AG04449 (cell line): ENCODE measurements at places on chromosomes 16 and 17.
A peak's percentile ranks its signal among the peaks of the same experiment; 100 is the strongest.

GRCh38 chr17:77770331-77771105, 188.0 kb upstream of the TNRC6C start:
- DNase-seq: peak; percentile 26

GRCh38 chr16:30921748-30922419, 1.5 kb upstream of the FBXL19 start:
- DNase-seq: peak; percentile 45

- peak; percentile 17 for DNase-seq
These were observed 74.0 kb downstream of the TANC2 start for GRCh38 chr17:63039899-63040602.

GRCh38 chr16:80125677-80126076, 415.1 kb upstream of the DYNLRB2 start:
- DNase-seq: no peak

- no peak for DNase-seq
These were observed 111.0 kb upstream of the TNRC6C start for GRCh38 chr17:77847221-77848085.

DNA sequence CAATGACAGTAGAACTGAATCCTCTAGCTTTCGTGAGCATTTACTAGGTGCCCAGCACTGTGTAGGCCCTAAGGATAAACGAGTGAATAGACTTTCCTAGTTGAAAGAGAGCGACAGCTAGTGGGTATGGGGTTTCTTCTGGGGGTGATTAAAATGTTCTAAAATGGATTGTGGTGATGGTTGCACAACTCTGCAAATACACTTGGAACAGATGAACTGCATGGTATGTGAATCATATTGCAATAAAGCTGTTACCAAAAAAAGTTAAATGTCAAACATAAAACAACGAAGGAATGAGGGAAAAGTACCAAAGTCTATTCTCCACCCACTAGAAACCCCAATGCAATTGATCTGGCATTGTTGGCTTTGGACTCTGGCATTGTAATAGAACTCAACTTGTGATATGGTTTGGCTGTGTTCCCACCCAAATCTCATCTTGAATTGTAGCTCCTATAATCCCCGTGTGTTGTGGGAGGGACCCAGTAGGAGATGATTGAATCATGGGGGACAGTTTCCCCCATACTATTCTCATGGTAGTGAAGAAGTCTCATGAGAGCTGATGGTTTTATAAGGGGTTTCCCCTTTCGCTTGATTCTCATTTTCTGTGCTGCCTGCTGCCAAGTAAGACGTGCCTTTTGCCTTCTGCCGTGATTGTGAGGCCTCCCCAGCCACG, 70.5 kb downstream of the MARF1 start:
- peak; percentile 33 for DNase-seq

DNA sequence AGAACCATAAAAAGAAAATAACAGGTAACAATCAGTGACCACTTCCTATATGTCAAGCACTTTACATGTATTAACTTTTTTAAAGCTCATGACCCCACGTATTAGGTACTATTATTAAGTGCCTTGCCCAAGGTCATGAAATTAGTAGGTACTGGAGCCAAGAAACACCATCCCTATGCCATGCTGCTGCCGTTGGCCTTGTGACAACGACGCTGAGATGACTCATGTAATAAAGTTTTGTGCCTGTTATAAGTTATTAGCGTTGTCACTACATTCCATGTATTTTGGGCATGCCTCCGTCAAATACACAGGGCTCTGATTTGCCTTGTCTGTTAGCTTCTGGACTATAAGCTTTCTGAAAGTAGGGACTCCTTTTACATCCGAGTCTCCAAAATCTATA, 1.4 kb downstream of the BBS2 start:
- DNase-seq: no peak

GRCh38 chr17:77184474-77184873, 43.7 kb downstream of the SEC14L1 start:
- no peak for DNase-seq

- DNase-seq: no peak
These were observed 4.5 kb downstream of the ARHGAP27 start for GRCh38 chr17:45428050-45428617.

- no peak for DNase-seq
These were observed 259.4 kb upstream of the AXIN2 start for GRCh38 chr17:65820811-65821210.

DNA sequence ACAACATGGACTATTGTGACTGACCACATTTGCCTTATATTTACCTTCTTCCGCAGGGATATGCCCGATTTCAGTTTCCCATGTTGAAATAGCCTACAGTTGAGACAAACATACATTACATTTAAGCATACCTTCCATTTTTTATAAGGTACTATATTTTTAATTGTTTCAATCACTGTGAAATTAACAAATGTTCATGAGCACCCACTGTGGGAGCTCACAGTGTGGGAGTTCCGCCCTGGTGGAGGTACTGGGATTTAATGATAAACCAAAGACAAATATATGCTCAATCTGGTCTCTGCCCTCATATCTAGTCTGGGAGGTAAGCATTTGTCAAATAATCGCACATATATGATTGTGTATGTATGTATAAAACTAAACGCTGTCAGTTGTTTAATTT, 15.8 kb upstream of the TOX3 start:
- no peak for DNase-seq

GRCh38 chr16:73020409-73020884, 27.5 kb downstream of the ZFHX3 start:
- DNase-seq: peak; percentile 60

GRCh38 chr16:47713225-47713595, 252.1 kb downstream of the PHKB start:
- peak; percentile 5 for DNase-seq

- DNase-seq: peak; percentile 40
These were observed 111.0 kb downstream of the N4BP1 start for GRCh38 chr16:48498769-48499631.

DNA sequence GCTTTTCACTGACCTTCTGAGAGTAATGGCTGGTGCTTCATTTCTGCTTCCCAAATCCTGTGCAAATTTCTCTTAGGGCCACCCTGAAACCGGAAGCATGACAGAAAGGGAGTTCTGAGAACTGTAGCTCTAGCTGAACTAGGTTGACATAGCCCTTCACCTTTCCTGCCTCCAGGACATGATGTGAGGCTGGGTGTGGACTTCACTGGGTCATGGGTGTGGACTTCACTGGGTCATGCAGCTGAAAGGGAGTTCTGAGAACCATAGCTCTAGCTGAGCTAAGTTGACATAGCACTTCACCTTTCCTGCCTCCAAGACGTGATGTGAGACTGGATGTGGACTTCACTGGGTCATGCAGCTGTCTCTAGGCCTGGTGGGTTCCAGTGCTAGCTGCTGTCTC, 54.3 kb upstream of the NLRP1 start:
- no peak for DNase-seq

DNA sequence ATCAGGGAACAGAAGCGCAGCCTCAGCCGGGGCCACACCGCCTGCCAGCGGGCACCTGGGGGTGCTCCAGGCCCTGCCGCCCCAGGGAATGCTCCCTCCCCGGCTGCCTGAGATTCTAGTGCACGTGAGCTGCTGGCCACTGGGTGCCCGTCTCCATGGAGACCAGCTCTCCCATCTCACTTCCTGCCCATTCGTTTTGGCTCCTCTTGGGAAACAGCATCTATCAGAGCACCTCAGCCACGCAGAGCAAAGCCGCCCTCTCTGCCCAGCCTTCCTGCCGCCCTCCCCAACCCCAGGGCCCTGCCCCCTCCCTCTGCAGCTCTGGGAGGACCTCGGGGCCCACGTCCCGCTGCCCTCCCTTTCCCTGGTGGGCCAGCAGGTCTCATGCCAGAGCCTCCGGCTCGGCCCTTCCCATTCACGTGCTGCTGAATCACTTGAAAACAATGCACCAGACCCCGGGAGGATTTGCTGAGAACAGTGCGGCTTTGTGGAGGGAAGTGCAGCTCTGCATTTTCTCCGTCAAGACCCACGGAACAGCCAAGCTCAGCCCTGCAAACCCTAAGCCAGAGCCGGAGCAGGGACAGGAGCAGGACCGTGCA, 19.4 kb downstream of the CEP295NL start:
- DNase-seq: peak; percentile 75

DNA sequence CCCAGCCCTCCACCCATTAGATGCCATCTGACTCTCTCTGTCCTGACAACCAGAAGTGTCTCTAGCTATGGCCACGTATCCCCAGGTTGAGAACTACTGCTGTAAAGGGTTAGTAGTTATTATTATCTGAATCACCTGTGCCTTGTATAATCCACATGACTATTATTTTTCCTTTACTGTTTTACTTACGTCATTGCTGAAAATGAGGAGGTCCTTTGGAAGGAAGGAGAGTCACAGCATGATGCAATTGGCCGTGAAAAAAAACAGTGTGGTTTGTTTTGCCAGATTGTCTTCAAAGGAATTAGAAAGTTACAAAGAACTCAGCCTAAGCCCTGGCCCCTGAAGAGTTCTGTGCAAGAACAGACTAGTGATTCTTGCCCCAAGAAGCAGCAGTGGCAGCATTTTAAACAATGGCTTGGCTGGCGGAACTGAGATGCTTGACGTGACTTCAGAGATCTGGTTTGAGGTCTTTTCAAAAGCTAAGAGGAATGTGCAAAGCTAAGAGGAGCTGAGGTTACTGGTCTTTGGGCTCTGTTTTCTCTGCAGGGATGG, 413.3 kb upstream of the EEF2KMT start:
- DNase-seq: no peak

GRCh38 chr17:29238133-29238850, 8.4 kb upstream of the CRYBA1 start:
- no peak for DNase-seq

DNA sequence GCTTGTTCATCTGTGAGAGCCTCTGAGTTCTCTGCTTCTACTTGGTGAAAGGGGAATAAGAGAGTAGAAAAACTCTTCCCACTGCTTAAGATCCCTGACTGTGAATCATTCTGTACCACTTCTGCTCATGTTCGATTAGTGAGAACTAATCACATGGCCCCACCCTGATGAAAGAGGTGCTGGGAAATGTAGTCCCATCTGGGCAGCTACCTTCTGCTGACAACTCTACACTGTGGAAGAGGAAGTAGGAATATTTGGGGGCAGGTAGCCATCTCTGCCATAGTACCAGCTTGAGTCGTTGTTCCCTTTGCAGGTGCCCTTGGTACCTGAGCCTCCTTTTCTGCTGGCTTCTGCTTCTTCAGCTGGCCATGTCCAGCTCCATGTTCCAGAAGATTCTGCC, 29.9 kb downstream of the NKD1 start:
- no peak for DNase-seq

DNA sequence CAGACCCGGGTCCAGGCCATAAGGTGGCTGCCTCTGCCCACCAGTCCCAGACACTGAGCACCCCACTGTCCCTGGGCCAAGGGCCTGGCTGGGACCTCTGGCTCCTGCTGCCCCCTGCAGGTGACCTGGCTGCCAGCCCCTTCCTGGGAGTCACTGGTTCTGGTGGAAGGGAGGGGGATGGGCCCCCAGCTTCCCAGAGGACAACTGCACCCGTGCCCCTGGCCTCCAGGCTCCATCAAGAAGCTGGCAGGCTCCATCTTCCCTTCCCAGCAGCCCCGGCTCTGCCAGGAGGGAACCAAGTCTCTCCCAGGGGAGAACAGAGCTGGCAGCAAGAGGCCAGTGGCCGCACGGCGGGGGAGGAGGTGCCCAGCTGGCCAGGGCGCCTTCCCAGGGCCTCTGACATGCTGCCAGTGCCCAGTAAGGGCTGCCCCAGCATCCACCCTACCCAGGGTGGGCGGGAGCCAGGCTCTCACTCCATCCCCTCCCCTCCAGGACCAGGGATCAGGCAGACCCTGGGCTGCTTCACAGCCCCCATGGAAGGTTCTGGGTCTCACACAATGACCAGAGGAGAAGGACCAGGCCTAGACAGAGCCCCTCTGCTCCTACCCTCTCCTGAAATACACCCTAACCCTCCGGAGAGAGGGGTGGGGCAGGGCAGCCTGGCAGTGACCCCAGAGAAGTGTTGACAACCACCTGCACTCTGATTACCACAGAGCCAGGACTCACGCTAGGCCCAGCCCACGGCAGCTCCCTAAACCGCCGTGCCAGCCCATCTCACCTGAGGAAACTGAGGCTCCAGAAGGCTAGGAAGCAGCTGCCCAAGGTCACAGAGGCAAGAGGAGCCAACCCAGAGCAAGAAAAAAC, 3.6 kb downstream of the CLUH start:
- no peak for DNase-seq

DNA sequence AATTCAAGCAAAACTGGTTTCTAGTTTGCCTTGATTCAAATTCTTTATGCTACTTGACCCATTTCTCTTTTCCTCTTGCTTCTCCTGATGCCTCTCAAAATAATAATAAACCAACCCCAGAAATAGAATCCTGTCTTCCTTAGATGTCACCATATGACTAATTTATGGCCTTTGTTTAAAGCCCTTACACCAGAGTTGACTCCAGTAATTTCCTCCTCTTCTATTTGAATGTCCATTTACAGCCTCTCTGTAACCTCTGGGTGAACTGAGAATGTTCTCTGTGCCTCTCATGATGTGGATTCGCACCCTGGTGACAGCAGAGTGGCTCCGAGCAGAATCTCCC, 31.5 kb downstream of the ZFHX3 start:
- no peak for DNase-seq

GRCh38 chr16:67868290-67868689, 4.6 kb upstream of the EDC4 start:
- no peak for DNase-seq

DNA sequence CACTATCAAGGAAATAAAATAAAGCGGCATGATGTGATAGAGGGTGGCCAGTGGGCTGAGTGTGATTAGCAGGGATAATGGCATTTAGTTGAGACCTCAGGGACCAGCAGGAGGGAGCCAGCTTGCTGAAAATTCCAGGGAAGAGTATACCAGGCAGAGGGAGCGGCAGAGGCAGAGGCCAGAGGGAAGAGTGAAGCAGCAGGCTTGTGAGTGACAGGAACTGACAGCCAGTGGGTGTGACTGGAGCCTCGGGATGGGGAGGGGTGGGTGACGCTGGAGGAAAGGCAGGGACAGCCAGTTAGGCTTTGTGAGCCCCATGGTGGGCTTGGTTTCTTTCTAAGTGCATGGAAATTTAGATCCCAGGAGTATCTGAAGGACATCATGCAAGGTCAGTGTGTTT, 209.7 kb upstream of the CACNG3 start:
- no peak for DNase-seq

- DNase-seq: no peak
These were observed 5.1 kb downstream of the KRT17 start for GRCh38 chr17:41619036-41619926.

GRCh38 chr17:46046957-46047356, 47.9 kb downstream of the STH start:
- no peak for DNase-seq

GRCh38 chr17:48996722-48997102, 473 bp upstream of the IGF2BP1 start:
- no peak for DNase-seq

- DNase-seq: no peak
These were observed 1.1 kb downstream of the ELOB start for GRCh38 chr16:2775765-2776499.

DNA sequence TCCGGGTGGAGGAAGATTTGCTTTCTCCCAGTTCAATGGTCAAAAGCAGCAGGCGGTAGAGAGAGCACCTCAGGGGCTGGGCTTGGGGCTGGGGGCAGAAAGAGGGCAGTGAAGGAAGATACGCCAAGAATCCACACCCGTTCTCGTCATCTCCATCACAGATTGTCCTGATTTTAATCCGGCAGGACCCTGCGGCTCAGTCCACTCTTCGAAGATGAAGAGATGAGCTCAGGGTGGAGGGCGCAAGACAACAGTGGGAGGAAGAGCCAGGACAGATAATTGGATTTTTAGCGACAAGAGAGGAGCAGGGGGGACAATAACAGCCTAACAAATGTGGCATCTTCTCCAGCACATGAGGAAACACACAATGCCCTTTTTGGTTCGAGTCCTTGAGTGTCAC, 165.9 kb downstream of the SDK2 start:
- DNase-seq: no peak

GRCh38 chr16:35868630-35869029, 2409.2 kb downstream of the TP53TG3F start:
- DNase-seq: no peak
